8988T (cell line): ENCODE measurements at places on chromosomes 3 and 15.
A peak's percentile ranks its signal among the peaks of the same experiment; 100 is the strongest.

DNA sequence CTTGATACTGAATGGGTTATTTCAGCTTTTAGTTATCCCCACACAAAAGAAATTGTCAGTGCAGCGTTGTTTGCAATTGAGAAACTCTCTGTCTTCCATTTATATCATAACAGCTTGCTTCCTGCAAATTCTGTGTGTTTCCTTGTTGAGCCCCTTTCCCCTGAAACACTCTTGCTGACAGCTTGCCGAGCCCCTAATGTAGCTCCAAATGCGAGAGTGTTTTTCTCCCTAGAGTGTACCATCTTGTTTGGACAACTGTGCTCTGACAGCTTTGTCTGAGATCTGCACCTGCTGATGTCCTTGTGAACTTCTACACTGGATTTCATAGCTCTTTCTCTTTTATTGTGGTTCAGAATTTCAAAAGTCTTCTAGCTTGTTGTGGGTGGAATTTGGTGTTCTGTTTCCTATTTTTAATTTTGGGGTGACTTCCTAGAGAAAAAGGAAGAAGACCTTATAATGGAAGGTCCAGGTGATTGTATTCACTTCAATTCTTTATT, 343.5 kb downstream of the PDCD6IP start:
- DNase-seq: no peak

DNA sequence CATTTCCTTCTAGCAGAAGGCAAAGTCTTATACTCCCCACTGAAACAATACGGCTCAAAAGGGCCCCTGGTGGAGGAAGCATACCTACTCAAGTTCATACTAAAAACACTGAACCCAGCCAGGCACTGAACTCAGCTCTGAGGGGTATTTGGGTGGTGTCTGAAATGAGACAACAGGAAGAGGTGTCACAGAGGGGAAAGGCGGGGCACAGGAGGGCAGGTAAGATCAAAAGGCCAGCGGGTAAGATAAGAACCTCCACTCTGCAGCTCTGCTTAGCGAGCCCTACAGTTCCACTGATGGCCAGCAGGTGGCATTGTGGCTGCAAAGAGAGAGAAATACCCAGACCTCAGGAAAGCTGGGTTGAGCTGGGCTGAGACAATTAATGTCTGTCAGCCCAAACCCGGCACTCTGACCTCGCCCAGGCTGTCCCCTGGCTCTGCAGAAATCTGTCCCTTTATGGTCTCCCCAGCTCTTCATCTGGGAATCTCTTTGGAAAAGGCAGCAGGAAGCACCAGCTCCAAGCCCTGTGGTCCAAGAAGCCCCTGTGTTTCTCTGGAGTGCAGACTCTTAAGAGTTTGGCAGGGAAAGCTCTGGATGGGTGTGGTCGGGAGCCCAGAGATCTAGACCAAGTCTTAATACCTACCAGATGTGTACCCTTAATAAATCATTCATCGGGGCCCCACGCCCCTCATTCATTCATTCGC, 8.4 kb downstream of the MFGE8 start:
- DNase-seq: no peak

DNA sequence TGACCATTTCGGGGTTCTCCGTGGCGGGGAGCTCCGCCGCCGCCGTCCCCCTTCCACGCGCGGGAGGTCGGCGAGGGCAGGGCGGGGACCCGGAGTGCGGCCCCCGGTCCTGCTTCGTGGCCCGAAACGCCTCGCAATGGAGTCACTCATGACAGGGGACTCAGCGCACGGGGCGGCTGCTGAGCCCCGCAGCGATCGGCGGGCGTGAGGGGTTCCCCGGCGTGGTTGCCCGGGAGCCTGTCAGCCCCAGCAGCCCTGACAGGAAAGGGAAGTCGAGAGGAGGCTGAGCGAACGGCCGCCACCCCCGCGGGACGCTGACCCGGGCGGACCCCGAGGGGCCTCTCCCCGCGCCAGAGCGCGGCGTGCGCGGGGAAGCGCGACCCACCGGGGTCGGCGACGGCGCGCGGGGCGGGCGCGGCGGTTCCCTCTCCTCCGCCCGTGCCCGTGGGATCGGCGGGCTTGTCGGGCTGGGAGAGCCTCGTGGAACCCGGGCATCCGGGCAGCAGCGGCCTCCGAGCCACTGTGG, 564 bp upstream of the PIGZ start:
- peak; percentile 63 for DNase-seq

DNA sequence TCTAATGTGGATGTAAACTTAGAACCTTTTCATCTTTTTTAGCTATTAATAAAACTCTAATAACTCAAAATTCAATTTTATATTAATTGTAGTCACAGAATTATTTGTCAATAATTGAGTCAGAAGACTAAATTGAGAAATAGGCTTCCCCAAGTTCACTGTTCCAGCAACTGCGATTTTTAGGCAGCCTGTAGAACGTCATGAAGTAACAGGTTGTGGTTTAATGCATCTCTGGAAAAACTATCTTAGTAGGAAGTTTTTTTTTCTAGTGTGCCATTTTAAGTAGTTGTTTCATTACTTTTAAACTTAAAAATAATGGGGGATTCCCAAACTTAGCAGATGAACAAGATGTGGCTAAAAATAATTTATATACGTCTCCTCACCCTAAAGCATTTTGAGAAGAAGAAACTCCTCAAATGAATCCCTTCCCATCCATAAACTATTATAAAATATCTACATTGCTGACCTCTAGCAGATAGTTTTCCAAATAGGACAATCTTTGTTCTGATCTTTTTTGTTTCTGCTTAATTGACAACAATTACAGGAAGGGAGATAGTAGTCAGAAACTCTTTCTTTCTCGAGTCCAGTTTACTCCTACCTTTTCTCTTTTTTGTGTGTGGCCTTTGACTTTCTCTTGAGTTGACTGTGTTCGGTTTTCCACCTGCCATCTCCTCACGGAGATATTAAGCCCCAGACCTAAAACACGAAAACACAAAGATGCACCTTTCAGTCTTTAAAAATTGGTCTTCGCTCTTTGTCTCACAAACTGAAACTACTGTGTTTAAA, 43.1 kb downstream of the LRCH3 start:
- DNase-seq: no peak

DNA sequence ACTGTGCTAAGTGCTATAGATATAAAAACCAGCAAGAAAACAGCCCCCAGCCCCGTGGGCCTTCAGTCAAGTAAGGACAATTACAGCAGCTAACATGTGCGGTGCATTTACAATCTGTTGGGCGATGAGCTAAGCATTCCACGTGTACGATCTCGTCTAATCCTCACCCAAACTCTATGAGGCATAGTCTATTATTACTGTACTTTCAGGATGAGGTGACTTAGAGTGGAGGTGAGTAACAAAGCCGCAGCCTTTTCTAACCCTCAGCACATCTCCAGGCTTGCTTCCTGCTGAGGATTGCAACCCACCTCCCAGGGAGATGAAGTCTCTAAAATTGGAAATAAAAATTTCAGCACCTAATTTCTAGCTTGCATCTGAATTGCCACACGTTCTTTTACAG, 53.2 kb upstream of the MCF2L2 start:
- no peak for DNase-seq

- DNase-seq: no peak
Measured at GRCh38 chr15:59591356-59591755, 20.2 kb upstream of the GCNT3 start.

DNA sequence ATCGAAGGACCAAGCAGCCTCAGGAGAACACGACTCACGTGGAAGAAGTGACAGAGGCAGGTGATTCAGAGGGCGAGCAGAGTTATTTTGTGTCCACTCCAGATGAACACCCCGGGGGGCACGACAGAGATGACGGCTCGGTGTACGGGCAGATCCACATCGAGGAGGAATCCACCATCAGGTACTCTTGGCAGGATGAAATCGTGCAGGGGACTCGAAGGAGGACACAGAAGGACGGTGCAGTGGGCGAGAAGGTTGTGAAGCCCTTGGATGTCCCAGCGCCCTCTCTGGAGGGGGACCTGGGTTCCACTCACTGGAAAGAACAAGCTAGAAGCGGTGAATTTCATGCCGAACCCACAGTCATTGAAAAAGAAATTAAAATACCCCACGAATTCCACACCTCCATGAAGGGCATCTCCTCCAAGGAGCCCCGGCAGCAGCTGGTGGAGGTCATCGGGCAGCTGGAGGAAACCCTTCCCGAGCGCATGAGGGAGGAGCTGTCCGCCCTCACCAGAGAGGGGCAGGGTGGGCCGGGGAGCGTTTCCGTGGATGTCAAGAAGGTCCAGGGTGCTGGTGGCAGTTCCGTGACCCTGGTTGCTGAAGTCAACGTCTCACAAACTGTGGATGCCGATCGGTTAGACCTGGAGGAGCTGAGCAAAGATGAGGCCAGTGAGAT, 26.0 kb downstream of the SYNM start:
- DNase-seq: no peak

DNA sequence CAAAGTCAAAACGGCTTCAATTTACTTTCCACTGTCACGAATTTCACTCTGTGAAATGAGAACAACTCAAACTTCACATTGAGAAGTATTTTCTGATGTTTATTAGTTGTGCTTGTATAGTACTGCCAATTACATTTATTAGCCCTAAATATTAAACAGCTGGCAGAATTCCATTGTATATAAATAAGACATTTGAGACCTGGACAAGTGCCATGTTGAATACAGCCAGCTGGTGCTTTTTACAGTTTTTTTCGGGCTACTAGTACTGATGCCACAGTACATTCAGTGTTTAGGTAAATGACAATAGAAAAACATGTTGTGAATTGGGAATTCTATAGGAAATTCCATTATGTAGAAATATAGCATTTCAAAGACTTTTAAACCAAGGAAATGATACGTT, 79.0 kb downstream of the EPHA3 start:
- no peak for DNase-seq

- DNase-seq: no peak
Measured at GRCh38 chr15:63038926-63039673, 3.4 kb upstream of the TPM1 start.

DNA sequence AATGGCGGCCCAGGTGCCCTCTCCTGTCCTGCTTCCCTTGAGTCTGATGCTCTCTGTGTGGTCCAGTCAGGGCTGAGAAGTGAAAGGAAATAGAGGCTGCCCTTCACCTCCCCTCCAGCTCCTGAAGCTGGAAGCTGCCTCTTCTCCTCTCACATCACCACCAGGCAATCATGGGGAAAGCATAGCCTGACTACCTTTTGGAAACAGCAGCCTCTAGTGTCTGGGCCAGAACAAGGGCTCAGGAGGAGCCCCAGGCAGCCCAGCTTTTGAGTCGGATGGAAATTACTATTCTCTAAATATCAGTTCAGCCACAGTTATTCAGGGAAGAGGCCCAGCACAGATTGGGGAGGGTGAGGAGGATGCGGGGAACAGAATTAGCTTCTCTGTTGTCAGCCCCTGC, 43.3 kb upstream of the CCDC174 start:
- DNase-seq: no peak

DNA sequence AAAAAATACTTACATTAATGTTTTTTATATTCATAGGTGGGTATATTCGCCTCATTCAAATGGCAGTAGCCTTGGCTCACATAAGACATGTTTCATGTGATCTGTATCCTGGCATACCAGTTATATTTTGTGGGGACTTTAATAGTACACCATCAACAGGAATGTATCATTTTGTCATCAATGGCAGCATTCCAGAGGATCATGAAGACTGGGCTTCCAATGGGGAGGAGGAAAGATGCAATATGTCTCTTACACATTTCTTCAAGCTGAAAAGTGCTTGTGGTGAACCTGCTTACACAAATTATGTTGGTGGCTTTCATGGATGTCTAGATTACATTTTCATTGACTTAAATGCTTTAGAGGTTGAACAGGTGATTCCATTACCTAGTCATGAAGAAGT, 3.5 kb downstream of the PDE12 start:
- no peak for DNase-seq

DNA sequence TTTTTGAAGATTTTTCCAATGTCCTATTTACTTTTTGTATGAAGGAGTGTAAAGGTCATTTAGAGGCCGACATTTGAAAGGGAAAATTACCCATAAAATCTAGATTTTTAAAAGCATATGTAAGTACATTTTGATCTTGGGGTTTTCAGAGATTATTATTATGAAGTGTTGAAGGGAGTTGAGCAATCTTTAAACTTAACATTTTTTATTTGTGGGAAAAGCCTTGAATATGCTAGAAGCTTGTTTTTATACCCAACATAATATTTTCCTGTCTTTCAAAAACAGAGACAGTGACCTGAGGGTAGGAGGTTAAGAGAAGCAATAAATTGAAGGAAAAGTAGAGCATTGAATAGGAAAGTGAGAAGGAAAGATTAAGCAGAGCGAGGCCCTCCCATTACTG, 85.7 kb downstream of the SLMAP start:
- no peak for DNase-seq

GRCh38 chr15:71414853-71415252, 299.6 kb downstream of the THSD4 start:
- no peak for DNase-seq

DNA sequence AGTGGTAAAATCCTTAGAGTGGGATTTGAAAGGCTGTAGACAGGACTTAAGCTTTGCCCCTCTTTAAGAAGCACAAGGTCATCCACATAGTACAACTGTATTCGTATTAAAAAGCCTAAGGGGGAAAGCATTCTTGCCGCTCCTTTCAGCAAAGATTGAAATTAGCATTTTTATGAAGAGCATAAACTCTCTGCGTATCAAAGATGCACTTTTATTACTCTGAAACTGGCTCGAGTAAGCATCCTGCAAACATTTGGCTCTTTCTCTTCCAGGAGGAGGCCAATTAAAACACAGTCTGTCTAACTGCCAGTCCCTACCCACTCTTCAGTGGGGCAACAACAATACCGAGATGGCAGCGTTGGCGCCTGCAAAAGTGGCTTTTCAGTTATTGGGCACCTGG, 192.5 kb upstream of the TPRG1 start:
- DNase-seq: no peak

DNA sequence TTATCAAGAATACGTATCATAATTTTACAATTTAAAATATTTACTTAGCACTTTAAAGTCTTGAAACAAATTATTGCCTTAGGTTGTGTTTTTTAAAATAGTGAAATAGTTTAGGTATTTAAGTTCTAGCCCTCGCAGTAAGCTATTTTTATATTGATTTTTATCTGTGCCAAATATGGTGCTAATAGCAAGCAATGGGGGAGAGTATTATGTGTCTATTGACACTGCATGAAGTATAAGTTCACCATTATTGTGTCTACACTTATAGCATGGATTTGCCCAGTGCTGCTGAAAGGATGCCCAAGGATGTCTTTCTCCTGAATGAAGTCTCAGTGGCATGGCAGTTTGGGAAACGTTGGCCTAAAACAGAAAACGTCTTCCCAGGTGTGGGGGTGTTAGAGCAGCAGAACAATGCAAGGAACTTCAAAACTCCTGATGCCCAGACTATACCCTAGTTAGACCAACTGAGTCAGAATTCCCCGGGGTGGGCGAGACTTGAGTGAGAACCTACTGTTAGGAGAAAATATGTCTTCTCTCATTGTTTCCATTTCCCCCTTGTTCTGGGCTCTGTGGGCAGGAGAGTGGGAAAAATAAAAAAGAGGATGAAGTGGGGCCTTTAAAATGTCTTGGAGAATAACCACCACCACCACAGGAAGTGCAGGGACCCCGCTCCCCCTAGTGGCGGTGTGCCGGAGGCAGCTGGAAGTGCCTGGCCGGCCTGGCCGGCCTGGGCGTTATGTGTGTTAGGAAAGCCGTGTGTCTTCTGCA, 104.2 kb upstream of the SLC7A14 start:
- DNase-seq: peak; percentile 70
